ENCODE measurements at places on chromosomes 1 and 21. TPM values are rescaled to one million over a fixed set of nuclear protein-coding genes. Genes with fewer than 3 reads are reported as not detected.

DNA sequence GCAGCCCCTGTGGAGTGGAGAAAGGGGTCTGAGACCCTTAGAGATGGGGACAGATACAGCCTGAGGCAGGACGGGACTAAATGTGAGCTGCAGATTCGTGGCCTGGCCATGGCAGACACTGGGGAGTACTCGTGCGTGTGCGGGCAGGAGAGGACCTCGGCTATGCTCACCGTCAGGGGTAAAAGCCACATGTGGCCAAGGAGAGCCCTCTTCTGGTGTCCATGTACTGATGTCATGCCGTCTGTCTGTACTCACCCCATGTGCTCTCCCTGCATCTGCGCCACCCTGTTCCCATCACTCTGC is 84.7 kb downstream of the OBSCN start:
- DNase-seq = no peak
- no peaks in the 10 kb centered on the region for H3K36me3 ChIP-seq
- H3K4me1 ChIP-seq = no peaks in the 10 kb centered on the region
- H3K4me3 ChIP-seq = no peak overlapping the region
- H3K27me3 ChIP-seq = no peaks in the 10 kb centered on the region
- no peak overlapping the region for H3K27ac ChIP-seq

DNA sequence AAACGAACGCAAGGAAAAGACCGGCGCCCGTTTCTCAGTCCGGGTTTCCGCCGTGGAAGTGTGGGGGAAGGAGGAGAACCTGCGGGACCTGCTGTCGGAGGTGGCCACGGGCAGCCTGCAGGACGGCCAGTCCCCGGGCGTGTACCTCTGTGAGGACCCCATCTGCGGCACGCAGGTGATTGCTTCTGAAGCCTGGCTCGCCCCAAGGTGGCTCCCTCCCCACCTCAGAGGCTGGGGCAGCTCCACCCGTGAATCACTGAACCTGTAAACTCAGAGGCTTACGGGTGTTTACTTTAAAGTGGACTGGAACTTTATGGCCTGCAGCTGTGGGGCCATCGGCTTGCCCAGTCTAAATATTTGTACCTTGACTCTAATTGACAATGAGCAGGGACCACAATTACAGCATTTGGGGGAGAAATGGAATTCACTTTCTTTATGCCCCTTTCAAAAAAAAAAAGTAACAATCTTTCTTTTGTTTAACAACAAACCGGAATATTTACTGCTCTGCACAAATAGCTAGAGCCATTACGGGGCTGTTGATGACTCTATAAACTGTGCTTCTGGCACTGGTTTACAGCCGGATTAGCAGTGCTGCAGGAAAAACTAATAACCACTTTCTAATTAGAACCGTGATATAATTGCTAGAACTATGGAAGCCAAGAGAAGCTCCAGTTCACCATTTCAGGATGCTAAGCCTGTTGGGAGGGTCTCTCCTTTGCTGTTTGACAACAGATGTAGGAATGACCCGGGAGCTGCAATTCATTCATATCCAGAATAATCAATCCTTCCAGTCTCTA is 454.8 kb downstream of the KIF26B start:
- no peak overlapping the region for H3K27ac ChIP-seq
- no peak overlapping the region for H3K4me3 ChIP-seq
- H3K4me1 ChIP-seq = no peaks in the 10 kb centered on the region
- no peaks in the 10 kb centered on the region for H3K27me3 ChIP-seq
- DNase-seq = no peak
- H3K36me3 ChIP-seq = no peaks in the 10 kb centered on the region

DNA sequence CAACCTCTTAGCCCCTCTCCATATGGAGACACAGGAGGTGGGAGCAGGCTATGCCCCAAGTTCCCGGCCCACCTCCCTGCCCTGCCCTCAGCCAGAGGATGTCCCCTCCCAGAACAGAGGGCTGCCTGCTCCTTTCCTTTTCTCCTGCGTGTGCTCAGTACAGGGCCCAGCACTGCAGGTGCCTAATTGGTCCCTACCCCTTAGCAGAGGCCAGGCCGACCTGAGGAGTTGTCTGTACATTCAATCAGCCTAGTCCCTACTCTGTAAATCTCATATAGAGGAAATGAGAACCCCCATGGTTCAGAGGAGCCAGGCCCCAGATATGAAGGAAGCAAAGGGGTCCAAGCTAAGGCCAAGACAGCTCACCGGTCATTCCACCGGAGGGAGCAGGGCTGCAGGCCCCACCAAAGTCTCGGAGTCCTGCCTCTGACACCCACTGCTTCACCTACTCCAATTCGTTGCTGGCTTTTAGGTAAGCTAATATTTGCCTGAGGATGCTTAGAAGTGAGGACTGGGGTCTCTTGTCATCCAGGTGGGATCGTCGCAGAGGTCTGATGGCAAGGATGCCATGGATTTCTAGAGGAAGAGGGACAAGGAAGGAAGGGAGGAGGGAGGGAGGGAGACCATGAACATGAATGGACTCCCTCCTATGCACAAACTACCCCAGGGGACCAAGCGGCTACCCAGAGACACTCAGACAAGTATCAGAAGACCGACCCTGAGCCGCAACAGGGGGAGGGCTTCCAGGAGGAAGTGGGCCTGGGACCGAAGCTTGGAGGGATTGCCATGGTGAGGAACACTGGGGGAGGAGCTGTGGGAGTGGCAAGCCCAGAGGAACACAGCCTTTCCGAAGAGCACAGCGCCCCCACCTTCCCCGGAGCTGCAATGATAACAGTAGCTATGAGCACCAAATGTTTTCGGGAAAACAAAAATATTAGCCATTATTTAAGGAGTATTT is 30.4 kb upstream of the FOXO6 start:
- H3K27me3 ChIP-seq = no peaks in the 10 kb centered on the region
- DNase-seq = peak; percentile 95
- no peaks in the 10 kb centered on the region for H3K36me3 ChIP-seq
- H3K4me3 ChIP-seq = peak overlapping the region; percentile 1

GRCh38 chr1:9128520-9129265 is at the start of gene GPR157:
Gene GPR157 (minus strand): TSS chr1:9129102. CDS start chr1:9129027, 75 bp downstream.
- no peaks in the 10 kb centered on the region for H3K4me1 ChIP-seq
- DNase-seq = peak; percentile 89
- H3K36me3 ChIP-seq = no peaks in the 10 kb centered on the region
- H3K27me3 ChIP-seq = peaks cover 15% of the 10 kb centered on the region

- H3K4me3 ChIP-seq = no peak overlapping the region
- no peak overlapping the region for H3K27ac ChIP-seq
- no peak for DNase-seq
- peaks cover 31% of the 10 kb centered on the region for H3K4me1 ChIP-seq
Observed at GRCh38 chr1:205434738-205435137, 12.9 kb upstream of the LEMD1 start.

DNA sequence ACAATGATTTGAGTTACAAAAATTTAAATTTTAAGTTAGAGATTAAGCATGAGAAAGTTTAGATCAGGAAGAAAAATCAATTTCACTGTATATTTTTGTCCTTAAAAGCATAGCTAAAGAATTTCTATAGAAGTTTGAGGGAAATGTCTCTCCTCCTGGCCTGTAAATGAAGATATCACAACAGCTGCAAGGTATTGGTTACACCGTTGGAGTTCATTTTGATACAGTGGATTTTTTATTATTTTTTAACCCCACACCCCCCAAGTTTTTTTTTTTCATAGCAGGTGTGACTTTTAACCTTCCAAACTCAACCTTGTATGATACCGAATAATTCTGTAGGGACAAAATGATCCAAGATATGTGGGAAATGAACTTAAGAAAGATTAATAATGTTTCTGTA is 156.3 kb downstream of the DISP1 start:
- no peaks in the 10 kb centered on the region for H3K4me1 ChIP-seq
- no peaks in the 10 kb centered on the region for H3K36me3 ChIP-seq
- DNase-seq = no peak
- H3K27me3 ChIP-seq = no peaks in the 10 kb centered on the region

DNA sequence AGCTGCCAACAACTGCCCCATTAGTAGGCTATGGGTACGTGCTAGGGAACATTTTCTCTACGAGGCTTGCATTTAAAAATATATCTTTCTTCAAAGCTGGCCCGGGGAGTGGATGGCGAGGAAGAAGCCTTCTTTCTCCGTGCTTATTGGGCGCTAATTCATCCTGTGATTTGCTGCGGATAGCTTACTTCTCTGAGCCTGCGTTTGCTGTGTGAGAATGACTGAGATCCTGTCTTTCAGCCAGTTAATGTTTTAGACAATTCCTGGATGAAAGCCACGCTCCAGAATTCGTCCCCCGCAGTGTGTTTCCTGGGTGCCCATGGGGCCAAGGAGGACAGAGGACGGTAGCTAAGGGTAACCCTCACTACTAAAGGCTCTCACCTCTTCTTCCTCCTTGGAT is 57.8 kb upstream of the TARBP1 start:
- no peak for DNase-seq
- no peak overlapping the region for H3K27ac ChIP-seq
- H3K36me3 ChIP-seq = no peaks in the 10 kb centered on the region
- no peaks in the 10 kb centered on the region for H3K27me3 ChIP-seq
- no peak overlapping the region for H3K4me3 ChIP-seq

DNA sequence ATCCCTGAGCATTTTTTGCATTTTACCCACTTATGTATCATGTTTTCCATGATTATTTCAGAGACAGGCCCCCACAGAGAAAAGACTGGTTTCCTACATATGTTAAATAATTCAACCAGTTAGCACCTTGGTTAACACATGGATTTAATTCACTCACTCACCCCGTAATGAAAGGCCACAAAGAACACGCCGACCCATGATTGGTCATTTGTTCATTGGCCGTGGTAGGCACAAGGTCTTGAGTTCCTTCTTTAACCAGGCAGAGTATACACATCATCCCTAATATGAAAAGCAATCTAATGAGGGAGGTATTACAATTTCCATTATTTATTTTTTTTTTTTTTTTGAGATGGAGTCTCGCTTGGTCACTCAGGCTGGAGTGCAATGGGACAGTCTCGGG is 50.6 kb downstream of the RPS6KA1 start:
- no peak overlapping the region for H3K4me3 ChIP-seq
- H3K4me1 ChIP-seq = no peaks in the 10 kb centered on the region
- DNase-seq = no peak
- no peaks in the 10 kb centered on the region for H3K36me3 ChIP-seq

DNA sequence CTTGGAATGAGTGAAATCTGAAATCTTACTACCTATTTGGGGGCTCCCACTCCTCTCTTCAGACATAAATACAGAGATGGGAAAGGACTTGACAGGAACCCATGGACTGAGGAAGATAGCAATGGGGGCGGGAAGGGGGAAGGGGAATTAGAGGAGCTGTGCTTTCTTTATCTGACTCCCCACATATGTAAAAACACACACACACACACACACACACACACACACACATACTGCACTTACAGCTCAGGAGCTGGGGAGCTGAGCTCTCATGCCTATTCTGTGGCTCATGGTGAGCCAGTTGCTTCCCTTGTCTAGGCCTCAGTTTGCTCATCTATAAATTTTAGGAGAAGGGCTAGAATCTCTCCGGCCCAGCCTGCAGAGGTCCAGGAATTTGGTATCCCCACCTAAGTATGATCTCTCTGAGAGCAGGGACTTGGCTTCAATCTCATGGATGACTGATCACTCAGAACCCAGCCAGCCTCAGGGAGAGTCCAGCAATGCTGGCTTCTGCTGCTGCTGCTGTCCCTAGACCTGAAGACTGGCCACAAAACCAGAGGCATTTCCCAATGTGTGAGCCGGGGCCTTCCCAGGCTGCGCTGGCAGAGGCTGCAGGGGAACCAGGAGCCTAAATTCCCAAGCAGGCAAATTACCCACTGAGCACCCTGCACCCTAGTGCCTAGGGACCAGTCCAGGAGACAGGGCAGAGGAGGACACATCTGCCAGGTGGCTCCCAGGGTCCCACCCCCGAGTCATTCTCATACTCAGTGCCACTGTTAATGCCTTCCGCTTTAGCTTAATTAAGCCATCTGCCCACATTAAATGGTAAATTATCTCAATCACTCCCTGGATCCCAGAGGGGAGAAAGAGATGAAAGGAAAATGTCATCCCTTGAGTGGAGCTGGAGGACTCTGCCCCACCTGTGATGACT is 57.5 kb upstream of the RBM15 start:
- no peaks in the 10 kb centered on the region for H3K27me3 ChIP-seq
- no peaks in the 10 kb centered on the region for H3K36me3 ChIP-seq
- no peak overlapping the region for H3K27ac ChIP-seq
- H3K4me3 ChIP-seq = no peak overlapping the region
- H3K4me1 ChIP-seq = no peaks in the 10 kb centered on the region
- no peak for DNase-seq

DNA sequence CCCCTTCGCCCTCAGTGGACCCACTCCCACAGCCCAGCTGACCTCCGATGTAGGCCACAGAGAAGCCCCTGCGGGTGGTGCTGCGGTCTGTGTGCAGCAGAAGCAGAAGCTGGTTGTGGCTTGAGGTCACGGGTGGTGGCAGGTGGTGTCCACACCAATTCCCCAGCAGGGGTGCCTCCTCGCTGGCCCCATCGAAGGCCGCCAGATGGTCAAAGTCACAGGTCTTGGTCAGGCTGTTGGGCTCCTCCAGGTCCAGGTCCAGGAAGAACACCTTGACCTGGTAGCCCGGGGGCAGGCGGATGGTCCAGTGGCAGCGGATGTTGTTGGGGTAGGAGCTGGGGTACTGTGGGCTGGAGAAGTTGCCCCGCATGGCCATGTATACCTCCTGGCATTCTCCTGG is 13.1 kb downstream of the CDCP2 start:
- no peaks in the 10 kb centered on the region for H3K36me3 ChIP-seq
- H3K27me3 ChIP-seq = no peaks in the 10 kb centered on the region
- no peak overlapping the region for H3K4me3 ChIP-seq
- peaks cover 26% of the 10 kb centered on the region for H3K4me1 ChIP-seq
- no peak overlapping the region for H3K27ac ChIP-seq

- H3K4me1 ChIP-seq = no peaks in the 10 kb centered on the region
- H3K36me3 ChIP-seq = no peaks in the 10 kb centered on the region
- no peak overlapping the region for H3K4me3 ChIP-seq
- no peaks in the 10 kb centered on the region for H3K27me3 ChIP-seq
- no peak overlapping the region for H3K27ac ChIP-seq
Observed at GRCh38 chr1:95731466-95731865, 497.5 kb downstream of the RWDD3 start.

GRCh38 chr1:11610629-11611180 is 43.5 kb downstream of the FBXO2 start:
- no peaks in the 10 kb centered on the region for H3K4me1 ChIP-seq
- no peaks in the 10 kb centered on the region for H3K36me3 ChIP-seq
- no peak overlapping the region for H3K4me3 ChIP-seq
- no peaks in the 10 kb centered on the region for H3K27me3 ChIP-seq
- DNase-seq = no peak
- H3K27ac ChIP-seq = no peak overlapping the region

- no peaks in the 10 kb centered on the region for H3K36me3 ChIP-seq
- no peaks in the 10 kb centered on the region for H3K4me1 ChIP-seq
- H3K27ac ChIP-seq = no peak overlapping the region
- H3K4me3 ChIP-seq = no peak overlapping the region
Observed at GRCh38 chr1:51305371-51305823, 25.0 kb downstream of the TTC39A start.

GRCh38 chr21:31667639-31668038 is 8.1 kb downstream of the SOD1 start:
- H3K4me1 ChIP-seq = peaks cover 27% of the 10 kb centered on the region
- H3K27ac ChIP-seq = peak overlapping the region; percentile 13
- H3K36me3 ChIP-seq = peaks cover 20% of the 10 kb centered on the region

The ZSWIM5 gene
- total RNA-seq = 3.6 TPM

The LCE1A gene
- not detected for total RNA-seq

The OTUD3 gene
- 13.3 TPM for total RNA-seq

The CNIH3 gene
- total RNA-seq = 5.9 TPM

The FOXJ3 gene
- 53.3 TPM for total RNA-seq

The DNASE2B gene
- total RNA-seq = not detected
